Liver (tissue), 10 donors: ENCODE measurements at places on chromosomes 1 and 21.
A peak's percentile ranks its signal among the peaks of the same experiment; 100 is the strongest.

DNA sequence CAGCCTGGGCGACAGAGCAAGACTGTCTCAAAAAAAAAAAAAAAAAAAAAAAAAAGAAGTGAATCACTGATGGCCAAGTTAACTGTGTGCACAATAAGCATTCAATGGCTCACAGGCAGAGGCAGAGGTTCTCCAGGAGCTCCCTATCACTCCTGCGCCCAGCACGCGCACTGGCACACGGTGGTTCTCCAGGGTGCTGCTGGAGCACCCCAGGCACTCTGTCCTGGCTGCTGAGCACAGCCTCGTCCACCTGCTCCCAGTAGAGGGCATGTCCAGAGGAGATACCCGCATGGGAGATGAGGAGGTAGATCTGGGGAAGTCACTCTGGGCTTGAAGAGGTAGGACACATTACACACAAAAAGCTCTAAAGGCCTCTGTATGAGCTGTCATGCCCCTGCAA, 21.5 kb upstream of the NUP133 start:
- H3K4me1 ChIP-seq, result no peaks in the 10 kb centered on the region
- no peak overlapping the region for H3K4me3 ChIP-seq
- H3K27ac ChIP-seq, result no peak overlapping the region
- peaks cover 55% of the 10 kb centered on the region for H3K36me3 ChIP-seq
- DNase-seq, result no peak

DNA sequence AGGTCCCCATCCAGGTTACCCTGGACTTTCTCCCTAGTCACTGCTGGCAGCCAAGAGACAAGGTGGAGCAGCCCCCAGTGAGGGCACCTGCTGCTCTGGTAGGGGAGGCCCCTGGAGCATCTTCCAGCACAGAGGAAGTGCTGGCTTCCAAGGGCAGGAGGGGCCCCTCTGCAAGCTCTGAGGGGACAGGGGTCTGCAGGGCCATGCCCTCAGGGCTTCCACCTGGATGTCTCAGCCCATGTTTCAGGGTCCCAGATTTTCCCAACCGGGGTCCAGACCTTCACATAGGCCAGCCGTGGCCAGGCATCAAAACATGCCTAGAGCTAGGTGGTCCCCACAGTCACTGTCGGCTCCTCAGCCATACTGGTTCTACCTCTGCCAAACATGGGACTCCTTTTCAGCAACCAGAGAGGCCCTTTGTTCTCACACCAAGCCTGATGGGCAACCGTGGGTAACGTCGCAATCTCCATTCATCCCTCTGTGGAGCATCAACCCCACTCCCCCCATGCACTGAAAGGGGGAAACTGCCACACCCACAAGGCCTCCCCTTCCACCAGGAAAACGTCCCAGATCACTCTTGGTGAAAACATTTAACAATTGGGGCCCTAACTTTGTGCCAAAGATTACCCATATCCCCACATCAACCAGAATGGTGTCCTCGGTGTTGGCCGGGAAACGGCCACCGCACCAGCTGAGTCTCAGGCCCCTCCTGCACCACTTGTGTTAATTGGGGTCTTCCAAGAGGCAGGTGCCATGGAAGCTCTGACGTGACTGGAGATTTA, 1.9 kb upstream of the COL6A2 start:
- H3K27me3 ChIP-seq, result no peaks in the 10 kb centered on the region
- H3K4me1 ChIP-seq, result peaks cover 3% of the 10 kb centered on the region
- DNase-seq, result peak; percentile 20
- H3K36me3 ChIP-seq, result peaks cover 2% of the 10 kb centered on the region
- no peak overlapping the region for H3K27ac ChIP-seq

DNA sequence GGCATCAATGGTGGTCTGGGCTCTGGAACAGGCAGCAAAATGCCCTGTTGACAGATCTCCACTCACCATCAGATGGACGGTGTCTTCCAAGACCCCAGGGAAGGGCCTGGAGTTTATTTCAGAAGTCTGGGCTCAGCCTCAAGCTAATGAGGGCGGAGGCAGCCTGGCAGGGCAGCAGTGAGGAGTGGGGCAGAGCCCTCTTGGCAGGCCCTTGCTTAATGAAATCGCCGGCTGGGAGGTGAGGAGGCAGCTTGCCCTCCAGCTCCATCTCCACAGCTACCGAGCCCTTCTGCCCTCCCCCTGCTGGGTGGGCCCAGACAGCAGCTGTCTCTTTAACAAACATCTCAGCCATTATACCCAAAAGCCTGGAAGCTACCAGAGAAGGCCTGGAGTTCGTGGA, 22.0 kb upstream of the GRIK3 start:
- H3K4me1 ChIP-seq, result no peaks in the 10 kb centered on the region
- H3K36me3 ChIP-seq, result no peaks in the 10 kb centered on the region
- no peak overlapping the region for H3K4me3 ChIP-seq
- peaks cover 5% of the 10 kb centered on the region for H3K27me3 ChIP-seq
- no peak overlapping the region for H3K27ac ChIP-seq

- no peaks in the 10 kb centered on the region for H3K4me1 ChIP-seq
- H3K27ac ChIP-seq, result no peak overlapping the region
- no peak for DNase-seq
Measured at GRCh38 chr21:40146216-40146837, 279.1 kb downstream of the PCP4 start.

DNA sequence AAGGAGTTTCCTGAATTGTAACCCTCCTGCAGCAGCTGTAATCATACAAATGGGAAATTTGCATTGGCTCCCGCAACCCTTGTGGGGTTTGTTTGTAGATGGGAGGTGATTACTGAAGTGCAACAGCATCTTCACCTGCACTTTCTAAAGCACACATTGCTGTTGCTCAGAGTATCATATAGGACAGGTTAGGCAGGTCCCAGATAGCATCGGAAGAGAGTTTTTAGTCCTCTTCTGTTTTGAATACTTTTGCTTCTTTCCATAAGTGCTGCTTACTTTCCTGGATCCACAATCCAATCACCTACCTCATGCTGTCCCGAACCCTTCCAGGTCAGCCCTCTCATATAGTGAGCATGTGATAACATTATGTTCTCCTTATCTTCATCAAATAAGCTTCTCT, 300.4 kb downstream of the PTPRC start:
- no peak overlapping the region for H3K4me3 ChIP-seq
- no peaks in the 10 kb centered on the region for H3K27me3 ChIP-seq
- no peaks in the 10 kb centered on the region for H3K36me3 ChIP-seq
- no peaks in the 10 kb centered on the region for H3K4me1 ChIP-seq
- no peak for DNase-seq

- no peak for DNase-seq
- peaks cover 5% of the 10 kb centered on the region for H3K4me1 ChIP-seq
- no peaks in the 10 kb centered on the region for H3K27me3 ChIP-seq
- no peaks in the 10 kb centered on the region for H3K36me3 ChIP-seq
- H3K27ac ChIP-seq, result no peak overlapping the region
Measured at GRCh38 chr1:180930687-180931086, 18.0 kb downstream of the KIAA1614 start.

GRCh38 chr1:160460683-160461287, 60.4 kb downstream of the VANGL2 start:
- no peak overlapping the region for H3K27ac ChIP-seq
- DNase-seq, result no peak
- no peaks in the 10 kb centered on the region for H3K36me3 ChIP-seq
- H3K4me1 ChIP-seq, result no peaks in the 10 kb centered on the region

DNA sequence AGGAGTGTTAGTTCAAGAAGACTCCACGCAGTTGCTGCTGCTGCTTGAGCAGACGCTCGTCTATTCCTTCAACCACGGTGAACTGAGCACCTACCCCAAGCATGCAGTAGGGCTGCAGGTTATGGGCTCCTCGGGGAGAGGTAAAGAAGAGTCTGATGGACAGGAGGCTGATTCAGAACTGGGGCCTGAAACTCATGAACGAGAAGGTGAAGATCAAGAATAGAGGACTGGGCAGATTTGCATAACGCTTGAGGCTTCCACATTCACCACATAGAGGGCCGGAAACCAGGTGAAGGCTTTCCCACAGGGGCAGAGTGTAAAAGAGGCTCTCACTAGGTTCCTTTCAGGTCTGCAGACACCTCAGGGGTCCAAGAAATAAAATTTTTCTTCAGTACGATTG, 9.1 kb downstream of the ABCA4 start:
- H3K4me1 ChIP-seq, result peaks cover 14% of the 10 kb centered on the region
- H3K36me3 ChIP-seq, result no peaks in the 10 kb centered on the region
- H3K27me3 ChIP-seq, result no peaks in the 10 kb centered on the region
- H3K4me3 ChIP-seq, result no peak overlapping the region

- DNase-seq, result no peak
- H3K27ac ChIP-seq, result no peak overlapping the region
- no peaks in the 10 kb centered on the region for H3K27me3 ChIP-seq
- H3K4me3 ChIP-seq, result no peak overlapping the region
- H3K4me1 ChIP-seq, result no peaks in the 10 kb centered on the region
- no peaks in the 10 kb centered on the region for H3K36me3 ChIP-seq
Measured at GRCh38 chr1:116164604-116165368, 53.6 kb downstream of the MAB21L3 start.

- no peaks in the 10 kb centered on the region for H3K4me1 ChIP-seq
- DNase-seq, result no peak
- no peaks in the 10 kb centered on the region for H3K36me3 ChIP-seq
- no peak overlapping the region for H3K27ac ChIP-seq
- no peaks in the 10 kb centered on the region for H3K27me3 ChIP-seq
- H3K4me3 ChIP-seq, result no peak overlapping the region
Measured at GRCh38 chr1:163085041-163085903, 16.1 kb downstream of the RGS4 start.

DNA sequence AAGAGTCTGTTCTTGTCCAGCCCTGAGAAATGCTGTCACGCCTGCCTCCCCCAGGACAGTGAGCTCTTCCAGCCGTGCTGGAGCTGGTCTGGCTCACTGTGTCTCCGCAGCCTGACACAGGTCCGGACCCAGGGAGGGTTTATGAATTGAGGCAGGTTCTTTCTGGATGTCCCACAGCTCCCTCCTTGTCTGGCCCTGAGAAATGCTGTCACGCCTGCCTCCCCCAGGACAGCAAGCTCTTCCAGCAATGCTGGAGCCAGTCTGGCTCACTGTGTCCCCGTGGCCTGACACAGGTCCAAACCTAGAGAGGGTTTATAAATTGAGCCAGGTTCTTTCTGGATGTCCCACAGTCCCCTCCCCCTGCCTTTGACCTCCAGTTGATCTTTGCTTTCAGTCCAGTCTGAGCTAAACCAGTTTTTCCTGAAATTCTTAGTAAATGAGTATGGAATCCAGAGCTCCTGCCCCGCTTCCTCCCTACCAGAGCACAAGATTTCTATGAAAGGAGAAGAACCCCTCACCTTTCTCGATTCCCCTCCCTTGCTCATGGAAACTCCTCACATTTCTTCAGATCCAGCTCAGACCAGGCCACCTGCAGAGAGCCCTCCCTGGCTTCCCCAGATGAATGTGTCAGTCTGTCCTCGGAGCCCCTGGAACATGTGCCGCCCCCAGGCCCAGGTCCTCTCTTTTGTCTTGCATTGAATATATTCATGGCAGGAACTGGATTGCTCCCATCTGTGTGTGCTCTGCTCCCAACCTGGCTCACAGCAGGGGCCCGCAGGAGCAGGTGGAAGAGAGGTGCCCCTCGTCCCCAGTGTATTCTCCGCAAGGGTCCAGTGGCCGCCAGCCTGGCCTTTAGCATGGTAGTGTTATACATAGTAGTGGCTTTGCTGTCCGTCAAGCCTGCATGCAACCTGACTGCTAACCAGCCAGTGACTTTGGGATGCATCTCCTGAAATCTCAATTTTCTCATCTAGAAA, 116.3 kb downstream of the EPHB2 start:
- no peak overlapping the region for H3K27ac ChIP-seq
- no peaks in the 10 kb centered on the region for H3K36me3 ChIP-seq
- H3K27me3 ChIP-seq, result no peaks in the 10 kb centered on the region
- peaks cover 4% of the 10 kb centered on the region for H3K4me1 ChIP-seq

DNA sequence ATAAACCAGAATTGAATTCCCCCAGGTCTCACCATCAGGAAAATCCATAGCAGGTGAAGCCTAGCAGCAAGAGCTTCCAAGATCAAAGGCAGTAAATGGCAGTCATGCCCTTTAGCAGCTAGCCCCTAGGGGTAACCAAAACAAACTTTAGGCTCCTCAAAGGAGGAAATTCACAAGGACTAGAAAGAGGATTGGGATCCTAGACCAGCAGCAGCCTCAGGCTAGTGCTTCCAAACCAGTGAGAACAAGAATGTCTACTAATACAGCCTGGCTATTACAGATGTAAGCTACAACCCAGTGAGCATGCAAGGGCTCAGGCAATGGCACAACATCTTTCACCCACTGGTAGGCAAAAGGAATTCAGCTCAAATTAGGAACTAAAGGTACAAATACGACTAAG, 11.1 kb upstream of the RIMKLA start:
- H3K36me3 ChIP-seq, result no peaks in the 10 kb centered on the region
- no peak overlapping the region for H3K4me3 ChIP-seq
- H3K27me3 ChIP-seq, result no peaks in the 10 kb centered on the region
- H3K27ac ChIP-seq, result no peak overlapping the region
- DNase-seq, result no peak

DNA sequence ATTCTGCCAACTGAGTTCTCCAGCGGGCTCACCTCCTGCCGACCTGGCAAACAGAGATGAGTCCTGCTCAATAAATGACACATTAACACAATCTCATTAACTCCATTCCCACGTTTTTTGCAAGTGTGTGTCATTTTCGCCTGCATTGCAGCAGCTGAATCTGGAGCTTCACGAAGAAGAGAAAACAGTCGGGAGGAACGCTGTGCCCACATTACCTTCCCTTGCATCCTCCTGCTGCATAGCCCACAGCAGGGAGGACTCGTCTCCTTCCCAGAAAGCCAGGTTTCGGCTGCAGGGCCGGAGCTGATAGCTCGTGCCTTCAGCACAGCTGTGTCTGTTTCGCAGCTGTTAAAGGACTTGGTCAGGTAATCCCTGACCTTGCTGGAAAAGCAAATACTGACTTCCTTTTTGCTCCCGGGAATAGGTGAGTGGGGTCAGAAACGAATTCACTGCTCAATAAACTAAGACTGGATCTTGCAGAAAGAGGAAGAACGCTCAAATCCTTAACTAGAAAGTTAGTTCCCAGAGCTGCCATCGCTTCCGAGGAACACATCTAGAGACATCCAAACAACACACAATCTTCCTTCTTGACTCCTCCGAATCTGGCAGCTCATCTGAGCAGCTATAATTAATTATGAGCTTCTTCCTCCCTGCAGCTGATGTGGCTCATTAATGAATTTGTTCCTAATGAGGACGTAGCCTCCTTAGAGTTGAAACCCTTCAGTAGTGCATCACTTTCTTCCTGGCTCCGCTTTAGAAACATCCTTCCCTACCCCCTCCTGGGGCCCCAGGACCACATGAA, 33.0 kb downstream of the KANK4 start:
- no peak for DNase-seq
- H3K36me3 ChIP-seq, result no peaks in the 10 kb centered on the region
- H3K4me3 ChIP-seq, result no peak overlapping the region
- H3K27ac ChIP-seq, result no peak overlapping the region

GRCh38 chr1:15799004-15799867, 8.2 kb downstream of the UQCRHL start:
- peaks cover 14% of the 10 kb centered on the region for H3K4me1 ChIP-seq
- peak overlapping the region; percentile 37 for H3K27ac ChIP-seq
- H3K36me3 ChIP-seq, result no peaks in the 10 kb centered on the region
- H3K4me3 ChIP-seq, result peak overlapping the region; percentile 9

- peak; percentile 70 for DNase-seq
- peaks cover 10% of the 10 kb centered on the region for H3K36me3 ChIP-seq
- peak overlapping the region; percentile 99 for H3K27ac ChIP-seq
- peak overlapping the region; percentile 91 for H3K4me3 ChIP-seq
- peaks cover 48% of the 10 kb centered on the region for H3K4me1 ChIP-seq
Measured at GRCh38 chr1:23799570-23800399, 769 bp downstream of the GALE start.

- H3K27me3 ChIP-seq, result no peaks in the 10 kb centered on the region
- no peaks in the 10 kb centered on the region for H3K4me1 ChIP-seq
- no peak overlapping the region for H3K4me3 ChIP-seq
- DNase-seq, result no peak
- H3K36me3 ChIP-seq, result no peaks in the 10 kb centered on the region
Measured at GRCh38 chr1:90204023-90204590, 209.2 kb downstream of the ZNF326 start.
